Stimulated activated CD8-positive, alpha-beta memory T cell treated with anti-CD3 and anti-CD28 coated beads, Interleukin-12 subunit alpha, Interleukin-12 subunit beta, amount 100 ng/mL, for 4 hours (primary cell): ENCODE measurements at places on chromosomes 4 and X.

DNA sequence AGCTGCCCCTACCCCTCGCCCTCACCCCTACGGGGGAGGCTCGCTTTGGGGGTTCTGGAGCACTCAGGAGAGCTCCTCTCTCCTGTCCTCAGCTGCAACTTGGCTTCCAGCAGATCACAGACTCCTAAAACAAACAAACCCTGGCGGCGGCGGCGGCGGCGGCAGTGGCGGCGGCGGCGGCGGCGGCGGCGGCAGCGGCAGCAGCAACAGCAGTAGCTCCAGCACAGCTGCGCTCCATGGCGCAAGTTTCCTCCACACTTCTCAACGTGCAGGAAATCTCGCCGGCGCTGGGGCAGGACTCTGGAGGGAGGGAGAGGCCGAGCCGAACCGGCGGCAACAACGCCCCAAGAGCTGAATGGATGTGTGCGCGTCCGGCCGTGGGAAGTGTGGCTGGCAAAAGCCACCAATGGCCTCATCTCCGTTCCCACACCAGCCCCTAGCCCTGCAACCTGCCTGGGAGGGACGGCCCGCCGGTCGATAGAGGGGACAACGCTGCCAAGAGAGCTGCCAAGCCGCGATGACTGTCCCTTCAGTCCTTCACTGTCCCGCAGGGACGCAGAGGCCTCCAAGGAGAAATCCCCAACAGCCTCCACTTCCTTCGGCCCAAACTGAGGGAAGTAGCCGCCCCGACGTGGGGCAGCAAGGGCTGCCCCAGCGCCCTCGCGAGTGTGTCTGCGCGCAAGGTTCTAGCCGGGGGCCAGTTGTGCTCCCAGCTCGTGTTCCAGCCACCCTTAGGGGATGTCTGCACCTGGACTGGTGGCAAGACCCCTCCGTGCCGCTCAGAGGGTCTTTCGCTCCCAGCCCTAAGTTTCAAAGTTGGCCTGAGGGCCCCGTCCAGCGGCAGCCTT is 775 bp downstream of the SHROOM4 start:
- no peak for DNase-seq

DNA sequence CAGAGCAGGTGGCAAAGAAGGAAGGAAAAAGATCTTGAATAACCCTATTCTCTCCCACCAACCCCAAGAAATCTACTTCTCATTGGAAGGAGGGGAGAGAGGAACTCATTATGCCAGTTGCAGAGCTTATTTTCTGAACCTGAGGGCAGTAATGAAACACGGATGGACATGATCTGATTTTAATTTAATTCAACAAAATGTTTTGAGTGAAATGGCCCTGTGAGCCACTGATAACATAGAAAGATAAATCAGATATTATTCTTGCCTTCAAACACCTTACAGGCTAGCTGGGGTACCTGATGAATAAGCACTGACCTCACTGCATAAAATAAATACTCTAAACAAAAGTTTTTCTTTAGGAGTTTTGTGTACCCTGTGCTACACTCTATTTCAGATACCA is 30.3 kb downstream of the DAPP1 start:
- no peak for DNase-seq

DNA sequence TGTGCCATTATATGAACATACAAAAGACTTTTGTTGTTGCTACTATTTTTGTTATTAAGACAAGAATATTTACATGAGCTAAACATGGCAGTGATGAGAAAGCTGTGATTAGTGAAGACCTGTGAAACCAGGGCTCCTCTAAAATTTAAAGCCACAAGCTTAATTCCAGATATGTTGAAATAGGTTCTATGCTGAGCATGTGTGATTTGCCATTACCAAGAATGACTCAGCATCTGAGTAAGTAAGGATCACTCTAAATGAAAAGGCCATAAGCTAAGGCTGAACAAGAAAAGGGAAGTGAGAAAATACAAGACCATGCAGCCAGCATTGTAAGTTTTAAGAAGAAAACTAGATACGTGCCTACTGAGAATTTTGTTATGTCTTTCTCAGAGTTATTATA is 75.9 kb upstream of the CAMK2D start:
- no peak for DNase-seq

DNA sequence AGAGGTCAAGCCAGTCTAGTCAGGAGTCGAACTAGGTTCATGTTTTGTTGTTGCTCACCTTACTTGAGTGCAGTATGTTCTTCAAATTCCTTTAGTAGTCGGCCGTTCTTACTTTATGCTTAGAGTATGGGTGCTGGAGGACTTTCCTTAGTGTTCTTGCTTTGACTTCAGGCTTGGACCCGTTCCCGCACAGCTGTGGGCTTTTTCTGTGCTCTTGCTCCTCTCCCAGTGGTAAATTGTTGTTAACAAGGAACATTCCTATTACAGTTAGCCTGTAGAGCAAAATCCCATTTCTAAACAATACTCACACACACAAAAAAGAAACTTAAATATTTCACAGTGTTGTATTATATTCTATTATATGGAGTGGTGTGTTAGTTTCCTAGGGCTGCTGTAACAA is 113.5 kb downstream of the RAP1GDS1 start:
- DNase-seq: no peak

GRCh38 chr4:172857026-172857425 is 311.6 kb upstream of the GALNT7 start:
- no peak for DNase-seq

DNA sequence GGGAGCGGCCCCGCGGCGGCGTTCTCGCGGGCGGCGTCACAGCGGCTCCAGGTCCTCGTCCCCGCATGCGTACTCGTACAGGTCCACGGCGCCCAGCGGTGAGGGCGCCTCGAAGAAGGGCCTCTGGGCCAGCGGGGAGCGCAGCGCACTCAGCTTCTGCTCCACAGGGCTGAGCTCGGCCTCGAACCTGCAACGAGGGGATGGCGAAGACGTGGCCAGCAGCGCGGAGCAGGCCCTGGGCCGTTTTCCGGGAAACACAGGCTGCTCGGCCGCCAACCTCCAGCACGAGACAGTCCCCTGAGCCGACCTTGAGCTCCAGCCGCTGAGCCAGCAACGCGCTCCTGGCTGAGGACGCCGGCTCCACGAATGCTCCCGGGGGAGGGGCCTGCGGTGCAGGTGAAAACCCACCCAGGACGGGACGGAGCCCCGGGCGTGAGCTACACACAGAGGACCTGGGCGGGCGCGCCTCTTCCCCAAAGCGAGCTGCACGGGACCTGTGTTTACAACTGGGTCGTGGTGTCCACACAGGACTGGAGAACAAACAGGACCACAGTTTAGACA is 15.8 kb upstream of the GTPBP6 start:
- DNase-seq: no peak

DNA sequence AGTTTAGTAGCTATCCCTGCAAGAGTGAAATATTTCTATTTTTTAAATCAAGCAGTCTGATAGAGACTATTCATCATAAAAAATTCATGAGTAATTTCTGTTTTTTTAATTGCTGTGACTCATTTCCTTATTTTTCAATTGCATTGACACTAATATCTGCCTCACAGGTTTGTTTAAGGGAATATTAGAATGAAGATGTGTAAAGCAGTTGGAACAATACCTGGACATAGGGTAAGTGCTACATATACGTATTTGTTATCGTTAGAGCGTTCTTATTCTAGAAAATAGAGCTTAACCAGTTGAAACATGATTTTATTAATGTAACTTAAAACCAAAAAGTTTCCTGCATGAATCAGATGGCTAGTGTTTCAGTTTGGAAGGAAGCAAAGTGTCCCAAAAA is 2211.3 kb downstream of the PCDH7 start:
- DNase-seq: no peak

DNA sequence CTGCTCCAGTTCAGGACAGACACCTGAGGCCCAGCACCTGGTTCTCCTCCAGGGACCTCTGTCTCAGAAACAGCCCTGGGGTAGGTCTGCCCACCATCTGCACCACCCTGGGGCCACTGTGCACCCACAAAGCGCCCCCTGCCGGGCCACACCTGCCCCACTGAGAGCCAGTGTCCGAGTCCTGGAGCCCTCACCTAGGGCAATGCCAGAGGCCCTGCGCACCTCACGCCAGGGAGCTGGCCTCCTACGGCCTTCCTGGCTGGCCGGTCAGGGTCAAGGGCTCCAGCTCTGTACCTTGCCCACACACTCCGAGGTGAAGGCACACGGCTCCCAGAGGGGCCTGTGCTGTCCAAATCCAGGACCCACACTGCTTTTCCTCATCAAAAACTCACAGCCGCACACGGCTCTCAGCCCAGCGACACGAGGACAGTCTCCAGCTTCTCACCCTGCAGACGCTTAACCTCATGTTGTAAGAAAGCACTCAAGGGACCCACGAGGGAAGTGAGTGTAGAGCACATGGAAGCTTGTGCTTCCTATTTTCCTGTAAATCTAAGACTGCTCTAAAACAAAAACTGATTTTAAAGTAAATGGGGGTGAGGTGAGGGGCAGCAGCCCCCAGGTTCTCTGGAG is 5.4 kb downstream of the CTBP1 start:
- DNase-seq: no peak

- DNase-seq: no peak
These were observed 31.1 kb downstream of the F11 start for GRCh38 chr4:186297013-186297645.

DNA sequence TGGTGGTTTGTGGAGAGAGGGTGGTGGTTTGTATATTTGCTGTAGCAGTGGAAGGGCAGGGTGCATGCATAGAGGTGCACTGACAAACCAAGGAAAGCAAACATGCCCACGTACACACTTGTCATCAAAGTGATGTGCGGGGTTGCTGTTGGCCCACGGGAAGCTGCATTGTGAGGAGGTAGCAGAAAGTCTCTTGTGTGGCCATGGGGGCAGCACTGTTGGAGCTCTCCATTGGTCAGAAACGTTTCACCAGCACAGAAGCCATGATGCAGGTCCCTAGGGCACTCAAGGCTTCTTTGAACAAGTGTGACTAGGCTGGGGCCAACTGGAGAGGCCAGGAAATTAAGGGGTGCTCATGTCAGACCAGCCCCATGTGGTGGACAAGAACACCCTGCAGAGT is 174.8 kb upstream of the KLF8 start:
- no peak for DNase-seq
